Activated CD4-positive, alpha-beta T cell treated with anti-CD3 and anti-CD28 coated beads for 36 hours (primary cell): ENCODE measurements at places on chromosomes 5 and 9. TPM values are rescaled to one million over a fixed set of nuclear protein-coding genes. Genes with fewer than 3 reads are reported as not detected.
A peak's percentile ranks its signal among the peaks of the same experiment; 100 is the strongest.

DMXL1 gene
- total RNA-seq = 31.1 TPM

ZNF454 gene
- total RNA-seq = not detected

GRCh38 chr9:137351781-137352501, 49.9 kb upstream of the NRARP start:
- H3K4me3 ChIP-seq = no peak overlapping the region
- no peaks in the 10 kb centered on the region for H3K27me3 ChIP-seq
- no peak for DNase-seq
- H3K36me3 ChIP-seq = peaks cover 3% of the 10 kb centered on the region
- H3K4me1 ChIP-seq = no peaks in the 10 kb centered on the region
- H3K27ac ChIP-seq = no peak overlapping the region

DNA sequence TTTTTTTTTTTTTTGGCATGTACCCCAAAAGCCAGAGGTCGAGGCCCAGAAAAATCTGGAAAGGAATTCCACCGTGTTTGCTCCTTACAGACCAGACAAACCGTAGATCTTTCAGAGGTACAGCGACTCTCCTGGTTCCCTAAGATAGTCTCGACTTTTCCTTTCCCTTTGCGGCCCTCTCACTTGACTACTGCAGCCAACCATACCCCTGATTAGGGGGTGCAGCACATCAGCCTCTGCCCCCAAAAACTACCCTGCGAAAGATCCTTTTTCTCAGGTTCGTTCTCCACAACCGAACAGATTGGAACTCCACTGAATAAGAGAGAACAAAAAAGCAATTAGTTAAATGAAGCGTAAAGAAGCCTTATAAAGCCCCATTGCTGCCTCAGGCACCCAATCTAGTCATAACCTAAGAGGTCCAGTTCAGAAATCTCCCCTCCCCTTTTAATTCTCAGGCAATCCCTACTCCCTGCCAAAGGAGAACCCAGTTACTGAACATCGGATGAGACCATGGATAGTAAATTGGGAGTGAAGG, 379 bp upstream of the TICAM2 start:
- no peaks in the 10 kb centered on the region for H3K27me3 ChIP-seq
- H3K4me1 ChIP-seq = peaks cover 37% of the 10 kb centered on the region
- peak overlapping the region; percentile 86 for H3K27ac ChIP-seq
- peaks cover 29% of the 10 kb centered on the region for H3K36me3 ChIP-seq
- no peak for DNase-seq

DNA sequence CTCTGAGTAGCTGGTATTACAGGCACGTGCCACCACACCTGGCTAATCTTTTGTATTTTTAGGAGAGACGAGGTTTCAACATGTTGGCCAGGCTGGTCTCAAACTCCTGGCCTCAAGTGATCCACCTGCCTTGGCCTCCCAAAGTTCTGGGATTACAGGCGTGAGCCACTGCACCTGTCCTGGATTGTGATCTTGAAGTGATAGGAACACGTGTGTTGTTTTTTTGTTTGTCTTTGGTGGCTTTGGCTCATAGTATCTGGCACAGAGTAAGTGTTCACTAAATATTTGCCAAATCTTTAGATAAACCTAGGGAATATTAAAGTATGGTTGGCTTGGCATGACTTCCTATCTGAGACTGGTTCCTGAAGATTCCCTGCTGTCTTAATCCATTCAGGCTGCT, 172.7 kb downstream of the ARHGAP26 start:
- no peaks in the 10 kb centered on the region for H3K27me3 ChIP-seq
- peaks cover 16% of the 10 kb centered on the region for H3K4me1 ChIP-seq
- no peak overlapping the region for H3K4me3 ChIP-seq

DNA sequence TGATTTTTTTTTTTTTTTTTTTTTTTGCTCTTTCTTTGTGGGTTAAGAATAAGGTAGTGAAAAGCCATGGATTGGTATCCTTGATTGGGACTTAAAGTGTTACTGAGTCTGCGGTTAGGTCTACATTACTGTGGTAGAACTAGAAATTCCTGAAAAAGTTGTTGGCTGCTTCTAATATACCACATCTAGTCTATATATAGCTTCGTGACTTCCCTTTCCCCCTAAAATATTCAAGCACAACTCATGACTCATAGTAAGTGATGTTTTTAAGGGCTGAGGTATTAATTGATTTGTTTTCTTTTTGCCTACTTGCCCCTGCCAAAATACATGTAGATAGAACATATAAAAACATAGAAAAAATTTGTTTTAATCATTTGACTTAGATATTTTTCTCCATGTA, 247.6 kb downstream of the TMEM232 start:
- no peak for DNase-seq
- no peaks in the 10 kb centered on the region for H3K4me1 ChIP-seq
- H3K36me3 ChIP-seq = no peaks in the 10 kb centered on the region
- H3K4me3 ChIP-seq = no peak overlapping the region

GRCh38 chr5:81948349-81948748, 23.5 kb upstream of the ATG10 start:
- H3K4me3 ChIP-seq = no peak overlapping the region
- H3K4me1 ChIP-seq = no peaks in the 10 kb centered on the region
- H3K27me3 ChIP-seq = no peaks in the 10 kb centered on the region
- H3K27ac ChIP-seq = no peak overlapping the region
